NCI-H460 (cell line): ENCODE measurements at places on chromosomes 2 and 18. TPM values are rescaled to one million over a fixed set of nuclear protein-coding genes. Genes with fewer than 3 reads are reported as not detected.

GRCh38 chr2:219861307-219861706 lies 233.9 kb downstream of the SLC4A3 start:
- no peak for DNase-seq

The TTN gene
- total RNA-seq: 2.0 and 2.6 TPM in 2 replicates

The ADGRF3 gene
- total RNA-seq: not detected in 2 replicates

The ACVR1C gene
- 3.6 and 3.7 TPM in 2 replicates for total RNA-seq

DNA sequence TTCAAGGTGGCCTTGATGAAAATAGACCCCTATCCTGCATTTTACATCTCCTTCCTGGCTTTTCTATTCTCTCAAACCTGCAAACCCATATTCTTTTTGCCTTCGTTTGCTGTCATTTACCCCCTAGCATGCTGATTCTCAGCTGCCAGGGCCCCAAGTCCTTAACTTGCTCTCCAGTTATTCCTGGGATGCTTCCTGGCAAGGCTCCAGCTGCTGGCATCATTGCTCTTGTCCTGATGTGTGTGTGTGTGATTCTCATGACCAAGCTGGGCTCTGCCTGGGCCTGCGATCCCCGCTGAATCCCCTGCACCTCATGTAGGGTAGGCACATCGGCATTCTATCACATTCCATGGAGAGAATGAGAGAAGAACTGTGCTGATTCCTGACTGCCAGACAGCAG lies 11.9 kb downstream of the NPAS2 start:
- no peak for DNase-seq

The PLEKHH2 gene
- total RNA-seq: 1.8 and 2.1 TPM in 2 replicates

DNA sequence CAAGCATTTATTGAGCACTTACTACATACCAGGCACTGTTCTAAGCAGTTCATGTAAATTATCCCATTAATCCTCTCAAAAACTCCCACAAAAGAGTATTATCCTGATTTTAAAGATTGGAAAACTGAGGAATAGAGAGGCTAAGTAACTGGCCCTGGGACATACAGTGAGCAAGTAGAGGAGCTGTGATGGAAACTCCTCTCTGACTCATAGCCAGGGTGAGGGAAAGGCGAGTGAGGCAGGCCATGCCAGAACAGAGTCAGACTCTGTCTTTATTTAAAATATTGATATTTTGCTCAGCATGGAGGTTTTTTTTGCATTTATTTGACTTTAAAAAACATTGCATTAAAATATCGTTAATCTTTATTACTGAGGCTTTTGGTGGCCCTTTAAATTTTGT lies 208.0 kb downstream of the LOXHD1 start:
- DNase-seq: no peak

GRCh38 chr2:170019060-170019805 lies 158.7 kb upstream of the MYO3B start:
- no peak for DNase-seq

The TM4SF20 gene
- total RNA-seq: 0.72 and 0.99 TPM in 2 replicates

GRCh38 chr2:120650022-120650644 lies 85.5 kb upstream of the GLI2 start:
- DNase-seq: no peak

The UGT1A8 gene
- total RNA-seq: not detected in 2 replicates

GRCh38 chr2:45172760-45173392 lies 163.6 kb upstream of the SIX2 start:
- no peak for DNase-seq

The UGT1A4 gene
- total RNA-seq: 0.20 TPM in 1 of 2 replicates, not detected in the other

DNA sequence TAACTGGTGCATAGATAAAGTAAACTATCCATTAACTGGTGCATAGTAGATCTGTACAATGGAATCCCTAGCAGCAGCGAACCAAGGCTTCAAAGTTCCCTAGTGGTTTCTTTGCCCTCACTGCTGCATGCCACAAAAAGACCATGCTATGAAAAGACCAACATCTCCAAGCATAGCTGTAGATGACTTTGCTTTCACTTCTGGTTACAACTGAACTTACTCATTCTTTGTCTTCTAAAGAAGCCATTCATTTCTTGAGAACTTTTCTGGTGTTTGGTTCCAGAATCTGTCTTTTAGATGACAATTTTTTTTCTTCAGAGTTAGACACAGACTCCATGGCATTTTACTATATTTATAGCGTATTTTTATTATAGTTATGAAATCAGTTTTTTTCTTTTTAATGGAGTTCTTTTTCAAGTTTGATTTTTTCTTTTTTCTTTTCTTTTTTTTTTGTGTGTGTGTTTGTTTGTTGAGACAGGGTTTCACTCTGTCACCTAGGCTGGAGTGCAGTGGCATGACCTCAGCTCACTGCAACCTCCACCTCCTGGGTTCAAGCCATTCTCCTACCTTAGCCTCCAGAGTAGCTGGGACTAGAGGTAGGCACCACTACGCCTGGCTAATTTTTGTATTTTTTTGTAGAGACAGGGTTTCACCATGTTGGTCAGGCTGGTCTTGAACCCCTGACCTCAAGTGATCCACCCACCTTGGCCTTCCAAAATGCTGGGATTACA lies 63.6 kb downstream of the SLC35F5 start:
- no peak for DNase-seq

The GPR45 gene
- total RNA-seq: not detected in 2 replicates

- no peak for DNase-seq
These were observed 12.2 kb downstream of the SESTD1 start for GRCh38 chr2:179252423-179252822.

DNA sequence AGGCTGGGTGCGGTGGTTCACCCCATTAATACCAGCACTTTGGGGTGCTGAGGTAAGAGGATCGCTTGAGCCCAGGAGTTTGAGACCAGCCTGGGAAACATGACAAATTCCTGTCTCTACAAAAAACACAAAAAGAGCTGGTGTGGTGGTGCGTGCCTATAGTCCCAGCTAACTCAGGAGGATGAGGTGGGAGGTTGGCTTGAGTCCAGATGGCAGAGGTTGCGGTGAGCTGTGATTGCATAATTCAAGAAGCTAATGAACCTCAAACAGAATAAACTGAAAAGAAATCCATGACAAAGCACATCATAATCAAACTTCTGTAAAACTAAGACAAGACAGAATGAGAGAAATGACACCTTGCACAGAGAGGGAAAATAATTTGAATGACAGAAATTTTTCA lies 54.8 kb downstream of the SEMA4F start:
- no peak for DNase-seq

DNA sequence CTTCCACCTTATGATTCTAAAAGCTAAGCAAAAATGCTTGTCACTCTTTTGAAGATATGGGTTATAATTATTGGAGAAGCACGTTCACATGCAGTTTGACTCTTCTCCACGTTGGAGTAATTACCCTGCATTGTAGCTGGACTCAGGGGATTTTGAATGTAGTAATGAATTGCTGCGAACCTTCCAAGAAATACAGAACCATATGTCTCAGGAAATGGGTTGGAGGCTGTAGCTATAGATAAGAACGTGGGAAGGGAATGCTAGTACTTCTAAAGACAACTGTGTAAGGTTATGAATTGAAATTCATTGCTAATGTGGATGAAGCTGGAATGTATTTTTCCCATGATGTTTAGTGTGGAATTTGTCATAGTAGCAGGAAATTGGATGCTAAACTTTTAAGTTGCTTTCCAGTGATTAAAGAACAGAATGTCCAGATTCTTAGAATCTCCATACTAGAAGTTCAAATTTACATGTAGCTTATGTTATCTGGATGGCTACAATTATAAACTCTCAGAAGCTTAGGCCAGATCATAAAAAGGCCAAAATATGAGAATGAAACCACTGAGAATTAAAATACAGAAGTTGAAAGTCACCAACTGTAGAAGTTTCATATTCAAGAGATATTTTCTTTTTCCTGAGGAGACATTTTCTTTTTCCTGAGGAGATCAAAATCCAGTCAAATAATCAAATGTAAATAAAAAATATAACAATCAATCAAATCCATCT lies 27.3 kb upstream of the SPOPL start:
- DNase-seq: no peak

The TMEM185B gene
- 48.7 and 53.8 TPM in 2 replicates for total RNA-seq

DNA sequence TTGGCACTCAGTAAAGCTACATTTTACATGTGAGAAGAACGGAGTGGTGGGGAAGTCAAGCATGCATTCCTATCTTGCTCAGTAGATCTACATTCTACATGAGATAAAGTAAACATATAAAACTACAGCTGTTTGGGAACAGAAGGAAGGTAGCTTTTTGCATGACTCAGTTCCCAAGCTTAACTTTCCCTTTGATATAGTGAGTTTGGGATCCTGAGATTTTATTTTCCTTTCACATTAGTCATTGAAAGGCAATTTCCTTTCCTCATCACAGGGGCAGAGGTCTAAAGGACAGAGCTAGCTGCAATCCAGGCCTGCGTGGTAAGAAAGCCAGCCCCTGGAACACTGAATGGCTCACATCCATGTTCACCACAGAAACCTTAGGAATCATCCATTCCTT lies 257.2 kb downstream of the SRBD1 start:
- no peak for DNase-seq

DNA sequence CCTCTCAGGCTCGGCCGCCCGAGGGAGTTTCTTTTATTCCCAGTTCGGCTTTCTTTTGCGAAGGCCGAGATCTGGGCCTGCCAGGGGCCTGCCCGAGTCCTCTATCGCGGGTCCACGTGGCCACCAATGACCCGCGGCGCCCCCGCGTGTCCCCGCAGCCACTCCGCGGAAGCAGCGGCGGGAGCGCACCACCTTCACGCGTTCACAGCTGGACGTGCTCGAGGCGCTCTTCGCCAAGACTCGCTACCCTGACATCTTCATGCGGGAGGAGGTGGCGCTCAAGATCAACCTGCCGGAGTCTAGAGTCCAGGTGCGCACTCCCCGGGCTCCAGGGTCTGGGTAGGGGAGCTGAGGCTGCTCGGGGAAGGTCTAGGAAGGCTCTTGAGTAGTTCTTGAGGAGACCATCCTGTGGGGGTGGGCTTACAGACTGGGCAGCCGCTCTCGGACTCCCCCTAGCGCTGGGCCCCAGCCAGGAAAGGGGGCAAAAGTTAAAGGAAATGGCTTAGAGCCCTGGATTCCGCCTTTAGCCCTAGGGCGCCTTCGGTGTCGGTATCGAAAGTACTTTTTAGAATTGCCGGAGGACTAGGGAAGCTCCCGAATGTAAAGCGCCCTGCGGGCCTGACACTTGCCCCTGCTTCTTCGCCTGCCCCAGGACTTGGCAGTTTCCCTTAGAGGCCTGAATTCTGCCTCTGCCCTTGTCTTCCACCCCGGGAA lies 3.4 kb downstream of the OTX1 start:
- DNase-seq: no peak

The SLC4A3 gene
- 0.97 and 1.3 TPM in 2 replicates for total RNA-seq

GRCh38 chr2:14011190-14011589 lies 621.3 kb upstream of the LRATD1 start:
- no peak for DNase-seq

GRCh38 chr2:182228741-182229140 lies 198.1 kb downstream of the PDE1A start:
- no peak for DNase-seq

DNA sequence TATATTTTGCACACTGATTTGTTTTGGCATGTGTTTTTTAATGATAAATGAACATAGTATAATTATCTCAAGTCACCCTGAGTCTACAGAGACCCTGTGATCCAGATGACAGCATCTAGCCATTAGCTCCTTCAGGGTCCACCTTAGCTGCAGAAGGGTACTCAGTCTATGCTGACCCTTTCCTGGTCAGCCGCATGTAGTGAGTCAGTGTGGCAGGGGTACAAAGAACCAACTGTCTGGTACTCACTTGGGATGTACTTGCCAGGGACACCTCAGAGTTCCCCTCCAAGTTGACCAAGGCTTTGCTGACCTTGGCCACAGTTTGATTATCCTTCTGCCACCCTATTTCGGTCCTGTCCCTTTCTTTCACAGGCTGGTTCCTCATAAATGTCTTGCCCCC lies 369.5 kb downstream of the PLCL1 start:
- DNase-seq: no peak

DNA sequence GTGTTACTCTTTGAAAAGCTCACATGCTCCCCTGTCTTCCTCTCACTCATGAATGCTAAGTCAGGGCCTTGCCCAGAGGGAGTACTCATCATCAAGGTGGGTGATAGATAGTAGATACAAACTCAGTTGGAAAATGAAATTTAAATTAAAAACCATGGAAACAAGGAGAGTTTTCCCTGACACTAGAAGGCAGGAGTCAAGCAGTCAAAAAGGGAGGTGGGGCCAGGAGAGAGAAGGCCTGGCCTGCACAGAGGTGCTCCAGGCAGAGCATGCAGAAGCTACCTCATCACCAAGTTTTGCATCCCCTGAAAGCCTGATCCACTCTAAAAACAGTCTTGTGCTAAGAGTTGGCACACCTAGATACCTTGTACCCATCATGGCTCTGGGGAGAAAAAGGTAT lies 143.7 kb downstream of the MYO5B start:
- DNase-seq: peak; percentile 6

DNA sequence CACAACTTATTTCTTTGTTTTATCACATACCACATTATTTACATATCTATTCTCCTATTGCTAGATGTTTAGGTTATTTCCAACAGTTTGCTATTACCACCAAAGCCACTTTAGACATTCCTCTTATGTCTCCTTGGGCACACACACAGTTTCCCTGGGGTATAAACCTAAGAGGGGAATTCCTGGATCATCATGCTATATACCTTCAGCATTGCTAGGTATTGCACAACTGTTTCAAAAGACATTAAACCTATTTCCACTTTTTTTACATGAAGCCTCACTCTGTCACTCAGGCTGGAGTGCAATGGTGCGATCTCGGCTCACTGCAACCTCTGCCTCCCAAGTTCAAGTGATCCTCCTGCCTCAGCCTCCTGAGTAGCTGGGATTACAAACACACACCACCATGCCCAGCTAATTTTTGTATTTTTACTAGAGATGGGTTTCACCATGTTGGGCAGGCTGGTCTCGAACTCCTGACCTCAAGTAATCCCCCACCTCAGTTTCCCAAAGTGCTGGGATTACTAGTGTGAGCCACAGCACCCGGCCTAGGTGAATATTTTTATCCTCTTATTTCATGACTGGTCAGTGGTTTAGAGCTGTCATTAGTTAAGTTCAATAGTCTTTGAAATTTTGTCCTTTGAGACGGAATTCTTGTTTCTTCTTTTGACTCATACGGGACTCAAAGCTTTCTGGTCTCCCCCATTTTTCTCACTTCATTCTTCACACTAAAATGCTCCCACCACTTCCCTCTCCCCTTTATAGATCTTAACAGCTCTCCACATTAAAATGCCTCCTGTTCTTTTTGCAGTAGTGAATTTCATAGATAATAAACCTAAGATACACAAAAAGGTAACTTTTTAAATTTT lies 30.3 kb downstream of the SULT1C4 start:
- DNase-seq: no peak

The CHRNA1 gene
- total RNA-seq: not detected in 2 replicates

- DNase-seq: no peak
These were observed 217.1 kb downstream of the DYM start for GRCh38 chr18:49243391-49243790.

DNA sequence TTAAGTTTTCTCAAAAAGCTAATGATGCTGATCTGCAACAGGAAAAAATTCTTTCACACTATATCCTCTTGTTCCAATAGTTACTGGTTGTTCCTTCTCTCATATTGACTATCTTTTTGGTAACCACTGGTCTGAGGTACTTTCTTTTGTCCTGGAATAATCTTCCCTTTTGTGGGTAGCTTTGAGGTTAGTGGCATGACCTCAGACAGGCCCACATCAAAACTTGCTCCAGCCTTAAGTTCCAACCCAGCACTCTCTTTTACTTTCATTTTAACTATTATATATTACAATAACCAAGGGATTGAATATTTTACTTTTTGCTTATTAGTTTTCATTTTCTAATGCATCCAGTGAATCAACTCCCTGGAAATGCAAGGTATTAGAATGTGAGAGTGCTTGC lies 9.5 kb downstream of the REG1A start:
- DNase-seq: no peak
